ENCODE measurements at places on chromosomes 11 and 22.

GRCh38 chr22:46578251-46578823 lies 40.9 kb upstream of the CELSR1 start:
- no peak for DNase-seq

GRCh38 chr22:28395920-28396753 lies 283.5 kb downstream of the TTC28 start:
- no peak for DNase-seq

GRCh38 chr11:56843816-56844215 lies 95.3 kb upstream of the OR9G4 start:
- peak; percentile 46 for DNase-seq

DNA sequence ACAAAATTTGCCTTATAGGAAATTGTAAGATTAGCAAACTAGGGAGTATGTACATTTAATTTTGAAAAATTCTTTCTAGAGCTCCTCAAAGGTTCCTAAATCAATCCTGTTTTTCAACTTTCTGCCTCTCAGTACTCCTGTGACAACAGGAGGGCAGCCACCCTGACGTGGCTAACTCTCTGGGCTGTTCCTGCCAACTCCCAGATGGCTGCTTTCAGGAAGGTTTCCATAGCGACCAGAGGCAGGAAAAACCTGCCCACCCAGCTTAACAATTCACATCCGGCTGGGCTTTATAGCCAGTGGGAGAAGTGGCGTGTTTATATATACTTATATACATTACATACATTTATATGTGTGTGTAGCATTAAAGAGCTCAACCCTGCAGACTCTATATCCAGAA lies 26.5 kb downstream of the SGSM3 start:
- DNase-seq = peak; percentile 97

DNA sequence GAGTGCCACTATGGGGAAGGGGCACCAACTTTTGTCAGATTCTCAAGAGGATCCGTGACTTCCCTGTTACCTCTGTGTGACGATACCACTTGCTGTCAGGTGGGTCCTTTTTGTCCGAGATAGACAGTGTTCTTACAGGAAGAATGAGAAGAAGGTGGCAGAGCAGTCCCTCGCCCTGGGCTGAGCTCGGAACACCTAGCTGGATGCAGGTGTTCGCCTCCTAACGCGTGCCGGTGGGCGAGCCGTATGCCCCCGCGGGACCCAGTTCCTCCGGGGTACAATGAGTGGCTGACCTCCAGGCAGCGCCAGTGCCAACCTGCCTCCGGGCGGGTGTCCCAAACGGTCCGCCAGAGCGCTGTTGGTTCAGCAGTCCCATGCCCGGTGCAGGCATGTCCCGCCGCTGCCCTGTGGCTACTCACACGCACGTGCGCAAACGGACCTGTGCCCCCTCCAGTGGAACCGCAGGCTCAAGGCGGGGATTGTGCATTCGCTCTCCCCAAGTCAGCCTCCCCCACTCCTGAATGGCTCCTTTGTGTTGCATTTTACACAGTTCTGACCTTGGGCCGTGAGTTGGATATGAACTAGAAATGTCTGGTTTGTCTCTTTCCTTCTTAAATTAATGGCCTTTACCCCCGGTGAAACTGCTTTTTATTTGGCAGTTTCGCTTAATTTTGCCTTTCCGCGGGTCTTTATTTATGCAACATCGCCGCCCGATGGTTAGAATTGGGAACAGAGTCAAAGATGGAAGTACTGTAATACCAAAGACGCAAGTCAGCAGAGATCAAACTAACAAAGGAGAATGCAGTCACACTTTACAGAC lies 1.1 kb upstream of the ABTB2 start:
- peak; percentile 67 for DNase-seq

DNA sequence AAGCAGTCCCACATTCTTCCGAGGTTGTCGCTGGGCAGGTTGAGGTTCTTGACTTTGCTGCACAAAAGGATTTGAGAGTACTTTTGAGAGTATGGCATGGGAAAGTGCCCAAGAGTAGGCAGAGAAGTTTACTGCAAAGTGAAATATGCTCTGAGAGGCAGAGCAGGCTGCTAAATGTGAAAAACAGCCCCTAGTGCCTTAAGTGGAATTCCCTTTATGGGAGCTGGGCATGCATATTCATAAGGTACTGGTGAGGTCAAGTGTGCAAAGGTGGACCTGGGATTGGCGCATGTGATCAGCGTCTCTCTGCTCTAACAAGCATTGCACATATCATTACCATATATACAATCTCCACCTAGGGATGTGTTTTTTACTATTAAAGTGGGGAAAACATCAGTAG lies 12.0 kb upstream of the APOL4 start:
- no peak for DNase-seq

GRCh38 chr11:69575296-69576068 lies 65.5 kb upstream of the CCND1 start:
- no peak for DNase-seq

- no peak for DNase-seq
Observed at GRCh38 chr11:101129203-101129943, at the start of gene PGR. Gene PGR, minus strand, starts transcription at chr11:101129813. Its CDS starts 743 bp downstream, at chr11:101129070.

GRCh38 chr22:27107824-27108223 lies 450.4 kb downstream of the MIAT start:
- peak; percentile 97 for DNase-seq

- peak; percentile 33 for DNase-seq
Observed at GRCh38 chr11:18720091-18720807, 5.7 kb downstream of the IGSF22 start.

- DNase-seq = peak; percentile 6
Observed at GRCh38 chr22:26718905-26719304, 61.5 kb downstream of the MIAT start.

- DNase-seq = no peak
Observed at GRCh38 chr22:17090550-17090949, 5.8 kb downstream of the IL17RA start.

DNA sequence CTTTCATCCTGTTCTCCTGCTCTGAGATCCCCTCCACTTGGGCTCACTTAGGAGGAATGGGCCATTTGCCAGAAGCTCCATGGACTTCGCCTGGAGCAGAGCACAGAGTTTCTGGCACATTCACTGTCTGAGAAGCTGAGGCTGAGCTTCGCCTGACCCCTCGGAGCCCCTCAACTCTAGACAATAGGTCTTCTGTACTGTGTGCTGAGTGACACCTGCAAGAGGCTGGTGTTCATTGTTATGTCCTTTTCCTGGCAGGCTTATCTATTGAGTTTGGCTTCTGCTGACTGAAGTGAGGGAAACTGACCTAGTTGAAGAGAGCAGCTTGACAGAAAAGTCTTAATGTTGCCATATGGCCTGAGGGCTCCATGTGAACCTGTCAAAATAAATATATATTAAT lies 124.3 kb downstream of the EHF start:
- no peak for DNase-seq

- peak; percentile 89 for DNase-seq
Observed at GRCh38 chr22:23786752-23787599, at the start of gene SMARCB1. Gene SMARCB1, plus strand, starts transcription at chr22:23786966. Its CDS starts 204 bp downstream, at chr22:23787170.

- DNase-seq = no peak
Observed at GRCh38 chr22:49785841-49786471, 41.7 kb downstream of the BRD1 start.

Measured in epithelial cell of esophagus (primary cell).